ENCODE measurements at places on chromosomes 2 and 18.

DNA sequence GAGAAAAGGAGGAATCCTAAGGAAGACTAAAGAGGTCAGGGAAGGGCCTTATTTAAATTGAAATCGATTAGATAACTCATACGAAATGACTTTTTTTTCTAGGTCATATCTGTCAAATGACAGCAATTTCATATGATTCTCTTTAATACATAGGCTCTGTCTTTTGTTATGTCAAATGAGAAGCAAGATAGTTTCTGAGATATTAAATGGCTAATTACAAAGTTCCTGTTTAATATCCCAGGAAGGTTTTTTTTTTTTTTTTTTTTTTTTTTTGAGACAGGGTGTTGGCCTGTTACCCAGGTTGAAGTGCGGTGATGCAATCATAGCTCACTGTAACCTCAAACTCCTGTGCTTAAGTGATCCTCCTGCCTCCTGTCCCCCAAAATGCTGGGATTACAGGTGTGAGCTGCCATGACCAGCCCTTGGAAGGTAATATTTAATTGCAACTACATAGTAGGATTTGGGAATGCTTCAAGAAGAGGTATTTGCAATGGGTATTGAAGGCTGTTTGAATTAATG lies 48.0 kb upstream of the RMND5A start:
- no peak for DNase-seq

GRCh38 chr18:54149078-54149697 lies 75.3 kb downstream of the MBD2 start:
- DNase-seq = peak; percentile 73

GRCh38 chr2:126890136-126890510 lies 8.6 kb upstream of the TEX51 start:
- DNase-seq = no peak

DNA sequence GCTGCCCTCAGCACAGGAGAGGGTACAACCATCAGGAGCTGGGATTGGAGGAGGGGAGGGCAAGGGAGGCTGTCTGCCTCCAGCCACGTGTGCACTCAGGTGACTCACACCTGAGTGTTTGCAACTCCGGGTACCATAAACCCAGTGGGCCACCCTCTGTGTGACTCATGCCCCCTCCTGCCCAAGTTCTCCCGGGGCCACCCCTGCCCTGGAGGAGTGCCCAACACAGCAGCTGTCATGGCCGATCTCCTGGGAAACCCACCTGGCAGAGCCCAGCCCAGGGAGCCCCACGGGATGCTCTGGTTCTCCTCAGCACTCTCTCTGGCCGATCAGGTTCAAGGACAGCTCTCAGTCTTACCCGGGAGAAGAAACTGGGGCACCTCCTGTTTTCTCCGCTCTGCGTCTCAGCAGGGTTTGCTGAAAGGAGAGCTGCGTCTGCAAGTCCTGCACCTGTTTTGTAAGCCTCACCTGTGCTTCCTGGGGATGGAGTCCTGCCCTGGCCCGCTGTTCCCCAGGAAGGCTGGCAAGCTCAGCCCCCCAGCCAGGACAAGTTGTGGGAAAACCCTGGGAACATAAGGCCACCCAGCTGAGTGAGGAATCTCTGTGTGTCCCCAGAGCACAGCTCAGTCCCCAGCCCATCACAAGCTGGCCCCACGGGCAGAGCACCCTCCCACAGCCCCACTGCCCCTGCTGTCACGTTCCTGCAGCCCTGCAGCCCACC lies 44.0 kb upstream of the UBE2F start:
- no peak for DNase-seq

DNA sequence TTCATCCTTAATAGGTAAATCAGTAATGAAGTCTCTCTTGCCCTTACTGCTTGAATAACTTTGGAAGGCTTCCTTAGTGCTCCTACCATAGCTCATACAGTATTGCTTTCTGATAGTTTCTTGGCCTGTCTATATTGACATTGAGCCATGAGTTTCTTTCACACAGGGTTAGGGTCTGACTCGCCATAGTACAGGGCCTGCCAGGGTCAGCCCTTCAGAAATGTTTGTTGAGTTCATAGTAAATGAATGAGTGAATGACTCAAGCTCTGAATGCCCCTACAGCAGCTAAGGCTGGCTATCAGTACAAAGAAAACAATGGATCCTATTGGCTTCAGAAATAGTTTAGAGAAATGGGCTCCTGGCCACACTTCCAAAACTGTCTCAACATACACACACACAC lies 65.0 kb upstream of the LRATD1 start:
- DNase-seq = no peak

DNA sequence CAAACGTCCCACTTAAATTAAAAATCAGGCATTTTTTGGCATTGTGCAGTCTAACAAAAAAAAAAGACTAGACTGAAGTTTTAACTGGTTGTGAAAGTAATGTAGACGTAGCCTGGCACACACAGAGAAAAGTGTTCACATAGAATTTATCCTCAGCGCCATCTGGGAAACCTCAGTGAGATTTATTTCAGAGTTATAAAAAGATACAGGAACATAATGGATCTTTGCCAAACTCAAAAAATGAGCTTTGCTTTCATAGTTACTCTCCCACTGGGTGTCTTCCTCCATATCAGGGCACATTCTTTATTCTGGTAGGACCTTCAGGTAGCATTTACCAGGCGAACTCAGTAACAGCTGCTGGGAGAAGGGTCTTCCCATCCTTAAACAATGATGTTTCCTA lies 532.4 kb upstream of the SALL3 start:
- DNase-seq = no peak

GRCh38 chr2:136060416-136060815 lies 57.5 kb downstream of the CXCR4 start:
- DNase-seq = no peak

- no peak for DNase-seq
Observed at GRCh38 chr2:62296034-62296831, 100.3 kb downstream of the B3GNT2 start.

DNA sequence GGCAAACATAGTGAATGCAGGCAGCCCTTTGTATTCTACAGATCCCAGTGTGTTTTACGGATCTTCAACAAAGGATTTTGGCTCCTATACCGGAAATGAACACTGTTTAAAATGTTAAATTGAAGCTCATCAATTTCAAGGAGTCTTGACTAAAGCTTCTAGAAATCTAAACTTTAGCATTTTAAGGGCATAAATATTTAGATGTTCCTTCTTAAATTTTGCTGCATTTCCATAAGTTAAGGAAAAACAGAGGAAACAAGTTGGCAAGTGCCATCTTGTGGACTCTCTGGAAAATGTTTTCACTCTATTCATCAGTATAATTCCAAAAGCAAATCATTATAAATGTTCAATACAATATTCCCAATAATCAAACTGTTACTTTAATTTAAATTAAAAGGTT lies 19.6 kb downstream of the CHN1 start:
- DNase-seq = no peak

GRCh38 chr2:238790126-238790832 lies 57.6 kb upstream of the TWIST2 start:
- no peak for DNase-seq

All from HS-5 (cell line).